ENCODE measurements at places on chromosomes 7 and 10.

DNA sequence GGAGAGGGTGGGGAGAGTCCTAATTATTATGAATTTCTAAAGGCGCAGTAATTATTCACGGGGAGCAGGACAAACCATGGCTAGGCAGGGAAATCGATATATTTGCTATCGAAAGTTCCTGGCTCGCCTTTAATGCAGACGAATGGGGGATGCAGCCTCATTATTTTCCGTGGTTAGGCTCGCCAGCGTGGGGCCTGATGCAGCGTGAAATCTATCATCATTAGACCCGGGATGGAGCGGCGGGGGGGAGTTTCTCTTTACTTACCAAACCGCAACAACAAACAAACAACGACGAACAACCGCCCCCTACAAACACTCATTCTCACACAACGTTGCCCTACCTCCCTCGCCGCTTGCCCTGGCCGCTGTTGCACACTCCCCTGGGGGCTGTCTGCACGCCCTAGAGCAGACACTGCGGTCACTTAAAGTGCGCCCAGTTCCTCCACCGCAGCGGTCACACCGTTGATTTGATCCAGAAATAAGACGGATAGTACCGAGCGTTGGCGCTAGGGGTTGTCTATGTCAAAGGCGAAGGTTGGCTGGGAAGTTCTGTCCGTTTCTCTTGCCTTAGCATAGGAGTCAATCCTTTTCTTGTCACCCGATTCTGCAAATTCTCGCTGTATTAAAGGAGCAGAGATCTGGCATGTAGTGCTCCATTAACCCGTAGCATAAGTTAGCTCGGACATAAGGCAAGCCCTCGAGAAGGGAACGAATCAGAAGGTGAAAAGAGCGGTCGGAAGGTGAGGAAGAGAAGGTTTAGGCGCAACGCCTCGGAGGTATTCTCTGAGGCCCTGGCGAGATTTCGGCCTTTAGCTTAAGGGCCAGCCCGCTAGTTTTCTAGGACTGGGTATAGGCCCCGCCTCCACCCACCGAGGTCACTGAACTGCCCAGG lies 10.4 kb downstream of the NXPH1 start:
- DNase-seq = no peak

GRCh38 chr10:100636848-100637553 lies 101.3 kb downstream of the HIF1AN start:
- no peak for DNase-seq

GRCh38 chr7:45149606-45150005 lies 8.0 kb upstream of the RAMP3 start:
- DNase-seq = no peak

- DNase-seq = no peak
These were observed 184.7 kb upstream of the KAT6B start for GRCh38 chr10:74641659-74642058.

DNA sequence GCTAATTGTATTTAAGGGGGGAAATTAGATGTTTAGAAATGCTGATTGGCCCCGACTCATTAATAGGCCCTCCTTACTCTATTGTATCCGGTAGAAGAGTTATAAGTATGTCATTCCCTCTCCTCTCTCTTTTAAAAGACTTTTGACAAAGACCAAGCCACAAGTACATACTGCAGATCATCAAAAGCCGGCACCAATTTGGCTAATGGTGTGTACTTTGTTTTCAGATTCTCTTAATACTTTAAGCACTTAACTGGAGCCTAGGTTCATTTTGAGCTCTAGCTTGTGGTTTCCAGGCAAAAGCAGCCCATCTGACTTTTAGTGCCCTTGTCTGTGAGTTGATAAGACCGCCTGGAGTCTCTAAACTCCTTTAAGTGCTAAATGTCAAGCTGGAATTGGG lies 210.0 kb upstream of the LYZL1 start:
- no peak for DNase-seq

DNA sequence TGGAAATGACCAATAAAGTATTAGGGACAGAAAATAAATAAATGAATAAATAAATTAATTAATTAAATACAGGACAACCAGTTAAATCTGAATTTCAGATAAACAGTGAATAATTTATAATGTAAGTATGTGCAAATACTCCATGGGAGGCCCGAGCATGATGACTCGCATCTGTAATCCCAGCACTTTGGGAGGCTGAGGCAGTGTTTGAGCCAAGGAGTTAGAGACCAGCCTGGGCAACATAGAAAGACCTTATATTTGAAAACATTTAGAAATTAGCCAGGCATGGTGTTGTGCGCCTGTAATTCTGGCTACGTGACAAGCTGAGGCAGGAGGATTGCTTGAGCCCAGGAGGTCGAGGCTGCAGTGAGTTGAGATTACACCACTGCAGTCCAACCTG lies 123.7 kb downstream of the CUL2 start:
- DNase-seq = no peak

DNA sequence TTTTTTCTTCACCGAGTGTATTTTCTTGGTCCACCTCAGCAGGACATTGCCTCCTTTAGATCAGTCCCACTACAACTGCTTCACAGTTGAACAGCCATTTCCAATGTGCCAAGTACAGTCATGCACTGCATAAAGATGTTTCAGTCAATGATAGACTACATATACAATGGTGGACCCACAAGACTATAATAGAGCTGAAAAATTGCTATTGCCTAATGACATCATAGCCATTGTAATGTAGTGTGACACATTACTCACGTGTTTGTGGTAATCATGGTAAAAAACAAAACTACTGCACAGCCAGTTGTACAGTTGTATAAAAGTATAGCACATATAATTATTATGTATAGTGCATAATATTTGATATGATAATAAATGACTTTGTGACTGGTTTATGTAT lies 113.8 kb upstream of the HPS1 start:
- DNase-seq = no peak

- DNase-seq = no peak
These were observed 16.9 kb downstream of the GCK start for GRCh38 chr7:44172352-44172751.

- no peak for DNase-seq
These were observed at the start of gene MYL7 for GRCh38 chr7:44141221-44141850. Gene MYL7 (minus strand): TSS chr7:44141332. CDS start chr7:44141305, 27 bp downstream.

DNA sequence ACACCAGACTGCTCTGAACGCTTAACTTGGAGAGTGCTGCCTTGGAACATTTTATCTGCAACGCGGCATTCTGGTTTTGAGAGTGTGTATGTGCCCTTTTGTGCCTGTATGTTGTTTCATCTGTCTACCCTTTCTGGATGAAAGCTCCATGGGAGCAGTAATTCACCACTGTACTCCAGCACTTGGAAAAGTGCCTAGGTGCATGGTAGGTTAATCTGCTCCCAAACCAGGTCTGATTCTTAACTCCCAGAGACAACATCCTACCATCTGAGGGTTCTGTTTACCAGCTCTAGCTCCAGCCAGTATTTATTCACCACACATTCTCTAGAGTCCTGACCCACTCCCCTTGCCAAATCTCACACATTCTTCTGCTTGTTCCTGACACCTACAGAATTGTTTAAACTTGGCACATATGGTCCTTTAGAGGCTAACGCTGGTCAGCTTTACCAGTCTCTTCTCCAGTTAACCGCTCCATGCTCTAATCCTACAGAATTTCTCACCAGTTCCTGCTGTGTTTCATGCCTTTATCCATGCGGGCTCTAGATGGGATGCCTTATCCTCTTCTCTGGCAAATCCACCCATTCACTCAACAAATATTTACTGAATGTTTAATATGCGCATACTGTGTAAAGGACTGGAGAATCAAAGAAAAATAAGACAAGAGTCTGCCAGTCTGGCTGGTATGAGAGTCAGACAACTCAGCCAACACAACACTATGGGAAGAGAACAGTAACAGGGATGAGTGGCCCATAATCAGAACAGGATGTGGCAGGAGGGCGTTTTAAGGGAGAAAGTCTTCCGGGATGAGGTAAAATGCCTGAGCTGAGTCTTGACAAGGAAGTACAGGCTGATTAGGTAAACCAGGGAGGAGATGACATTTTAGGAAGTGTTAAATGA lies 46.3 kb downstream of the MTPN start:
- no peak for DNase-seq

DNA sequence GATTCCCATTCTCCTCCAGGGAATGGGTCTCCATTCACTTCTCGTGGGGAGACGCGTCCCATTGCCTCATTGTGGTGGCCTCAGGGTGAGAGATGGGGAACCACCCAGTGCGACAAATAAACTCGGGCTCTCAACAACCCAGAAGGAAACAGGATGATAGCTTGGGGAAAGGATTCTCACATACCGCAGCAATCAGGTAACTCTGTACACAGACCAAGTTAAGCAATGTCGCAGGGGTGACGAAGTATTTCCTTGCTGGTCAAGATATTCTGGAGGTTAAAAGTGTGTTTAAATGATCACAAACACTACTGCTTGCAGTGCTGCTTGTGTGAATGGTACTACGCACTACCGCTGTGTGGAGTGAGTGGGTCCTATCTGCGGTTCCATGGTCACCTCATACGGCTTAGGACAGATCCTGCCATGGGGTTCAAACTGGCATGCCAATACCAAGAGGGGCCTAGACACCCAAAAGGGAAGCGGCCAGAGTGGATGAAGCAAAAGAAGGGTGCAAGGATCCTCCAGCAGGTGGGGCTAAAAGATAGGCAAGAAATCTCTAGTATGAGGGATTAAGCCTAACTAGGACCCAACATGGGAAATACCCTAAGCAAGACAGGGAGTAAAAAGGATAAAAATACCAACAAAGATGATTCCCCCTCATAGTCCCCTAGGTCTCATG lies 143.8 kb upstream of the TMEM106B start:
- peak; percentile 81 for DNase-seq

GRCh38 chr7:117019786-117020590 lies 66.7 kb downstream of the ST7 start:
- DNase-seq = peak; percentile 83

DNA sequence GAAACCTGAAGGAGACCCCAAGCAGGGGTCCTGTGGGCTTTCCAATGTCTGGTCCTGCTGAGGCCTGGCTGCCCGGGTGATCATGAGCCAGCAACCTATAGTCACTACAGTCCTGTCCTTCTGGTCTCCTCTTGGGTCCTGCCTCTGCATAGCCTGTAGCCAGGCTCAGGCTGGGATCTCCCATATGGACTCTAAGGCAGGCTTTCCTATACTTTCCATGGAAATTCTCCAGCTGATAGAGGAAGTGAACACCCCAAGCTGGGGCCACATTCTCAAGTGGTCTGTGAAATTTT lies 26.4 kb downstream of the ANXA8 start:
- no peak for DNase-seq

DNA sequence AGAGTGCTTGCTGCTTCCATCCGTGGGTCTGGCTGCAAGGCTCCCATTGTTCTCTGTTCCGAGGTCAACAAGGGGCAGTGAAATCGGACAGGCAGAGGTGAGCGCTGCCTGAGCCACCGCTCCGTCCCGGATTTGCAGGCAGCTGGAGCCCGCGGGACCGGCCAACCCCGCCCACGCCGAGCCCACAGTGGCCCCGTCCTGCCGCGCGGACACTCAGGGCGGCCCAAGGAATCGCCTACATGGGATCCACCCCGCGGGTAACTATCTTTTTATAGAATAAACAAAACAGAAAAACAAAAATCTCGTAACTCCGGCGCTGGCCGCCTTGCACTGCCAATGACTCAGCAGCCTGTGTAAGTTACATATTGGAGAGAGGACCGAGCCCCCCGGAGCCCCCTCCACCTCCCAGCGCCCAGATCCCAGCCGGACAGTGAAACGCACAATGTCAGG lies 1.9 kb downstream of the BNIP3 start:
- no peak for DNase-seq

DNA sequence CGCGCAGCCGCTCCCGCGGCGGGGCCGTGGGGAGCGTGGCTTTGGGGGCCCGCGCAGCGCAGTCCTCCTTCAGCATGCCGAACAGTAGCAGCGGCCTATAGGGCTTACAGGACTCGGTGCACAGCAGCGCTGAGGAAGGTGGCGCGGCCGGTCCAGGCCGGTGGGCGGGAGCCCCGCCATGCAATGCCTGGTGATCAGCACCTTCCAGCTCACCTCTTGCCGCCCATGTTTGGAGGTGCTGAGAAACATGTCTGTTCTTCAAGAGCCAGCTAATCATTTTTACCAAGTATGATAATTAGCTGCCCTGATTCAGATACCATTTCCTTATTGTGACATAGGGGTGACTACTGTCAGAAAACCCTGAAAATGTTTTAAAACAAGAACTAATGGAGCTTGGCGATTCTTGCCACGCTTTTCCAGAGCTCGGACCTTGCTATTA lies 33.5 kb upstream of the SFTPD start:
- no peak for DNase-seq

DNA sequence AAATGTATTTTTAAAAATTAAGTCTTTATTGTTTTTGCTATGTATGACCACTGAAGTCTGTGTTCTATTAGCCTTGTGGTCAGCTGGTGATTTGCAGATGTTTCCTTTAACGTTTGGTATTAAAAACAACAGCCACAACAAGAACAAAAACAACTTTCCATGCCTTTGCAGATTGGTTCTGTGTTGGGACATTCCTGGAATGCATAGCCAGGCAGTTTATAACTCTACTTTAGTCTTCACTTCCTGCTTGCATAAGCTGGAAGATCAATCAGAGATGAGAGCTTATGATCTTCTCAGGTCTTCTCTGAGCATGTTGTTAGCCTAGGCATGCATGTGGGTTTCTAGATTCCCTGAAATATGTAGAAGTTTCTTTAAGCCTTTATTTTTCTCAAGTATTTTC lies 58.9 kb upstream of the SEMA3C start:
- no peak for DNase-seq

DNA sequence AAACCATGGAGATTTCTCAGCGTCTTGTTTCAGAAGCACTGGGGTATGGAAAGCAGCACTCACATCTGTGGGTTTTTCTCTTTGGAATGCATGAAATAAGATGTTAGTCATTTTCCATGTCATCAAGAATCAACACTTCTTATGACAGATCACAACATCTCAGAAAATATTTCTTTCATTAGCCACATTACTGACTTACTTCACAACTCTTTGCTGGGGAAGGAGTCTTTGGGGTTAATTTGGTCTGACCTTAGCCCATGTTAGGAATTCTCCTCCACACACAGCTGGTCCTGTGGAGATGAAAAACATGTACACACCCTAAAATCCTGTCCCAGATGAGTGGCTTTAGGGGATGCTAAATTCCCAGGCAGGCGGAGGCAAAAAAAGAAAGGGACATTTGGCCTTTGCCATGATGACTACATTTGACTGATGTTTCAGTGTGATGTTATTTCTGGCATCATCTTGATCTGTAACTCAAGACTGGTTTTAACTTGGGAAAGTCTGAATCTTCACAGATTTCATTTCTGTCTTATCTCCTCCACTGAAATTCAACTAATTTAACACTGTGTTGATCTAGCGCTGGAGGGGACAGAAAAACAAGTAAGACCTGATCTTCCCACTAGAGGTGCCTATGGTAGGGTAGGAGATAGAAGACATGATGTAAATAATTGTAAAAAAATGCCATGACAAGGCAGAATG lies 363.2 kb downstream of the PRPF18 start:
- peak; percentile 84 for DNase-seq

GRCh38 chr10:28794986-28795385 lies 117.7 kb downstream of the BAMBI start:
- no peak for DNase-seq

GRCh38 chr7:45246339-45246738 lies 88.7 kb downstream of the RAMP3 start:
- no peak for DNase-seq

- no peak for DNase-seq
These were observed 81.0 kb upstream of the GNA12 start for GRCh38 chr7:2924866-2925840.

Data from ACHN (cell line).